ENCODE measurements at places on chromosomes 2 and 18.

- DNase-seq = peak; percentile 12
Measured at GRCh38 chr2:197028230-197028629, 101.7 kb upstream of the PGAP1 start.

DNA sequence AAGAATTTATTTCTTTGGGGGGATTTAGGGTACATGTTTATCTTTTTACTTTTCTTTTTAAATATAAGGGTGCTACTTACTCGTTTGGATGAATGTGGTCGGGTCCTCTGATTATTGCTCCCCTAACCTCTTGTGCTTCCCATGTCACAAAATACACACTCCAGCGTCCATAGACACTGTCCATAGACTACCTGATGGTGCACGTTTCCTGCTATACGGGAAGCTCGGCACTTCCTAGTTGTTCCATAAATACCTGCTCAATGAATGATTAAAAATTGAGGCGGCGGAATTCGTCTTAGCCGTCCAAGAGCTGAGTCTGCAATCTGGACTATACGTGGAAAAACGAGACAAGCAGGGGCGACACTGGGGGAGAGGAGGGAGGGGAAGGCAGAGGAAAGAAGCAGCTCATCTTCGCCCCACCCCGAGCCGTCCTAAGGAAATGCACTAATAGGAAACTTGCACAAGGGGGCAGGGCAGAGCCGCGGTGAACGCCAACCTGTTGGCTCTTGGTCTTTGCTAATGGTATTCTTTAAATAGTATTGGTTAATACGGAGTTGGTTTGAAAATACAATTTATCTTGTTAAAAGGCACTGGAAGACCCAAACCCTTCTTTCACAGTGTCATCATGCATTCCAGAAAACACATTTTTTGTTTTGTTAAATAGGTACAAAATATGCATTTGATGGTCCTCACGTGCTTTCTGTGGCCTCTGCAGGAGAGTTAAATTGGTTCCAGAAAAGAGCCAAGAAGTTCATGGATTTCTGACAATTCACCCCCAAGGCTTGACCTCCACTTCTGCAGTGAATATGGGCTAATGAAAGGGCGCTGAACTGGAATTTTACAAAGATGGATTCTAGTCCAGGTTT, 73.0 kb upstream of the KCTD1 start:
- DNase-seq = no peak

DNA sequence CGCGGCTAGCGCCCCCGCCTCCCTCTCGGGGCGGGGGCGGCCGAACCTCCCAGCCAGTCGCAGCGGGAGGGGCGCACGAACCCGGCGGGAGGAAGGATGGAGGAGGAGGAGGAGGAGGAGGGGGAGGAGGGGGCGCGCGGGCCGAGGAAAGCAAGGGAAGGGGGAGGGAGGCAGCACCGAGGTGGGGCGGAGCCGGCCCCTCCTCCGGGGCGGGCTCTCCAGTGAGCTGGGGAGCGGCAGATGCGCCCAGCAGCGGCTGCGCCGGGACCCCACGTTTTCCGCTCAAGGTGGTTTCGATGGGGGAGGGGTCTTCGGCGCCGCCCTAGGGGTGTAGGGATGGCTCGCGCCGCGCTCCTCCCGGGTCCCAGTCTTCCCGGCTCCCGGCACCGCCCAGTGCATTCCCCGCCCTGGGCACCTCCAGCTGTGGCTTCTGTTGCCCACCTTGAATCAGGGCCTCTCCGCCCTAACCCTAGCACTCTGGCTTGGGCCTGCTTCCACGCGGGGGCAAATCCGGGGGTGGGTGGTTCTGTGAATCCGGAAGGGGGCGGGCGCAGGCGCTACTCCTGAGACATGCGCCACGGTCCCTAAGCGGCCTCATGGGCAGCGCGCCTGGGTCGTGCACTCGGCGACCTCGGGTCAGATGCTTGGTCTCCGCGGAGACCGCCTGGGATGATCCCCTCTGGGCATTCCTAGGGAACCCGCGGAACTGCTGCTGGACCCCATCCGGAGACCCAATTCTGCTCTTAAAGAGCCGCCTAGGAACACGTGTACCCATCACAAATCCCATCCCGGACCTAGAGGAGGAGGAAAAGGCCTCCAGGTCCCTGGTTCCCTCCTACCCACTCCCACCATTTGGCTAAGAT, at the start of gene FBXO41:
Gene FBXO41, minus strand, starts transcription at position 183 of the 863 bp plus-strand sequence. CDS start 14,848 bp downstream, outside the sequence.
- no peak for DNase-seq

GRCh38 chr2:25073025-25073424, 31.1 kb downstream of the EFR3B start:
- no peak for DNase-seq

DNA sequence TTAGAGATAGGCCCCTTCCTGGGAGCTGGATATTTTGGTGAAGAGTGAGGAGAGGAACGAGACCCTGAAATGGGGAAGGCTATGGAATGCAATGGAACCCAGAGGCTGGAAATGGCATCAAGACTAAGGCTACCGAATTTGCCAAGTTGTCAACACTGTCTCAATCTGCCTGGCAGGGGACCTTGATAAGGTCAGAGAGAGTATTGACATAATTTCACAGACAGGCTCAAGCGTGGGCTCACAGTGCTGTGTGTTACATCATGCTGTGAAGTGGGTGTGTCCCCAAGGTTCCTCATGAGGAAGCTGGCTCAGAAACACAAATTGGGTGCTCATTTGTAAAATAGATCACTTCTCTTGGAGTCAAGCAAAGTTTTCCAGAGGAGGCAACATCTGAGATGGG, 51.8 kb upstream of the CYRIA start:
- no peak for DNase-seq

DNA sequence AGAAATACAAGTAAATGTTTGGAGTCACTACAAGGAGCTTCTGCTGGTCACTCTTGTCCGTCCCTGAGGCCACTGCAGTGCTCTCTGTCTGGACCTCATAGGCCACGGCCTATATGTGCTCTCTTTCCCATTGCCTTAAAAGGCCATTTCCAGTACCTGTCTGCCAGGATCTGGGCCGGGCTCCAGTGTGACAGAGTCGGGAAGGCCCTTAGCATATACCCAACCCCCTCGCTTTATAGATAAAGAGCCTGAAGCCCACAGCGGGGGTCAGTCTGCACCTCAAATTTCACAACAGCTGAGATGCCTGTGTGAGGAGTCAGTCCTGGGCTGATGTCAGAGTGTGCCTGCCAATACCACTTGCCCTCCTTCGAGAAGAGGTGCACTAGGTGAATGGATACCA, 39.9 kb downstream of the ADD2 start:
- no peak for DNase-seq

DNA sequence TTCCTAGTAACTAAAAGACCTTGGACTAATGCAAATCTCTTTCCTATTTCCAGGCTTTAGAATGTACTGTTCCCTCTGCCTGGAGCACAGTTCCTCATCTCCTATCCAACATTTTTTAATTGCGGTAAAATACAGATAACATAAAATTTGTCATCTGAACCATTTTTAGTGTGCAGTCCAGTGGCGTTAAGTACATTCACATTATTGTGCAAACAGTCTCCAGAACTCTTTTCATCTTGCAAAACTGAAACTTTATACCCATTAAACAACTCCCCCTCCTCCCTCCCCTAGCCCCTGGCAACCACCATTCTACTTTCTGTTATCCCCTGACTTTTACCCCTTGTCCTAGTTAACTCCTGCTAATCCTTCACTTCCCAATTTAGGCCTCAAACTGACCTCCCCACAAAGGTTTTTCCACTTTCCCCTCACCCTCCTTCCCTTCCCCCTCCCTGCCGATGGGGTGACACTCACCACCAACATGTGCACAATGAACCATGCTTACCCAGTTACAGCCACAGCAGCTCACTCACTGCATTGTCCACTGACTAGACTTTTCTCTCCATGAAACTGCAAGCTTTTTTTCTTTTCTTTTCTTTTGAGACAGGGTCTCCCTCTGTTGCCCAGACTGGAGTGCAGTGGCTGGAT, 54.8 kb downstream of the KIAA2012 start:
- DNase-seq = no peak

DNA sequence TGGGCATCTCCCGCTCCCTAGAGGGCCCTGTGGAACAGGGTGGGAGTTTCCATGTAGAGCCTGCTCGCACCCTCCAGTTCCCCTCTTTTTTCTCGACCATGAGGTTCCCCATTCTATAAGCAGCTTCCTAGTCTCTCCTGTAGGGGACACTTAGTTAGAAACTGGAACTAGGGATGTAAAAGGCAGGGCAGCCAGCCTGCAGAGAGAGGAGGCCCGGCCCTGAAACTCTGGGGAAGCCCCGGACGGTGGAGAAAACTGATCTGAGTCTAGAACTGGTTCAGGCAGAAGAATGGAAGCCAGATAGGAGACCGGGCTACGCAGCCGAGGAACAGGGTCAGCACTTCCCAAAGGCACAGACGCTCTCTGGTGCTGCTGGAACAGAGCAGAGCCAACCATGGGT, 51.6 kb upstream of the ATG16L1 start:
- no peak for DNase-seq

DNA sequence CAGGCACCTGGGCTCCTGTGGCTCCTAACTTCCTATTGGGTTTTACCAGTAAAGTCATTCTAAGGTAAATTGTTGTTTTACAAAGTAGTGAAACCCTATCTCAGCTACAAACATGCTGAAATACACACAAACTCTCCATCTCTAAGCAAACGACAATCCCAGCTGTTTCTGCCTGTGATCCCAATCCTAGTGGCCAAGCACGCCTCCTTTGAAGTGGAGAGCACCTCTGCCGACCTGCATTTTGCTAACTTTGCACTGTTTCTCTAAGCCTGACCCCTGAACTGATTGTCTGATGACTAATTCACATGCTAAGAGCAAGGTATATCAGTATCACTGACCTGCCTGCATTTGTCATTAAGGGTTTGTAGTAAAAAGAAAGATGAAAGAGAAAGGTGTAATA, 124.3 kb downstream of the PAX3 start:
- no peak for DNase-seq

GRCh38 chr2:199092419-199092818, 365.3 kb downstream of the SATB2 start:
- DNase-seq = no peak

DNA sequence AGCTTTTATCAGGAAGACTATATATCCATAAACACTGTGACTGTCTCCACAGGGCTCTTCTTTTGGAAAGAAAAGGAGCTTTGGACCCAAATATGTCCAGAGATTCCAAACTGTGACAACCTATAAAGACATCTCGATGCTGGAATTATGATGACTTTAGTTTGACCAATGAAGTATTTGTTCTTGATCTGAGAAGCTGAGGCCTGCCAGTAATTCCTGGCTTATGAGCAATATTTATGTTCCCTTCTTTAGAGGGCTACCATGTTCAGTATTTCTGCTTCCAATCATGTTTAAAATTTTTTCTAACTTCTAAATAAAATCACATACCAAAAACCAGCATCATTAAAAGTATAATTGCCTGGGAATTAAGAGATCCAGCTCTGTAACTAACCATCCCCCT, 41.1 kb downstream of the FEZ2 start:
- no peak for DNase-seq

- DNase-seq = no peak
Measured at GRCh38 chr2:154681741-154682140, 16.8 kb upstream of the KCNJ3 start.

- DNase-seq = no peak
Measured at GRCh38 chr2:10835052-10835970, 22.7 kb upstream of the PDIA6 start.

DNA sequence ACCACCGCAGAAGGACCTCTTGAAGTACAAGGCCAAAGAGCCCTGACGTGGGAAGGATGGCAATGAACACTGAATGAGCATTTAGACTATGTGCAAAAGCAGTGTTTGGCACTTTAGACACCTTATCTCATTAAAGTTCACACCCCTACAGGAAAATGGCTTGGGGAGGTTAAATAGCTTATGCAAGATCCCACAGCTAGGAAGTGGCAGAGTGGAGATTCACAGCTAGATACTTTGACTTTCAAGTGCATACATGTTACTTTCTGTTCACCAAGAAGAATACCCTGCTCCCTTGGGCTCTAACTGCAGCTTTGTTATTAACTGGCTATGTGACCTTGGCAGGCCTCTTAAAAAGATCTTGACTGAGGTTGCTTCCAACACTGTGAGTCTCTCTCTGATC, 58.2 kb downstream of the ICOS start:
- no peak for DNase-seq

GRCh38 chr2:173681881-173682650, 283.1 kb downstream of the SP3 start:
- no peak for DNase-seq

- no peak for DNase-seq
Measured at GRCh38 chr2:54586062-54586461, 129.9 kb downstream of the SPTBN1 start.

- no peak for DNase-seq
Measured at GRCh38 chr2:204542982-204543608, 2.2 kb upstream of the PARD3B start.

- no peak for DNase-seq
Measured at GRCh38 chr18:70037431-70038061, 89.9 kb upstream of the CD226 start.

- peak; percentile 100 for DNase-seq
Measured at GRCh38 chr2:111705711-111706336, 178.2 kb downstream of the ANAPC1 start.

GRCh38 chr2:223886726-223887125, 49.3 kb upstream of the AP1S3 start:
- DNase-seq = no peak

DNA sequence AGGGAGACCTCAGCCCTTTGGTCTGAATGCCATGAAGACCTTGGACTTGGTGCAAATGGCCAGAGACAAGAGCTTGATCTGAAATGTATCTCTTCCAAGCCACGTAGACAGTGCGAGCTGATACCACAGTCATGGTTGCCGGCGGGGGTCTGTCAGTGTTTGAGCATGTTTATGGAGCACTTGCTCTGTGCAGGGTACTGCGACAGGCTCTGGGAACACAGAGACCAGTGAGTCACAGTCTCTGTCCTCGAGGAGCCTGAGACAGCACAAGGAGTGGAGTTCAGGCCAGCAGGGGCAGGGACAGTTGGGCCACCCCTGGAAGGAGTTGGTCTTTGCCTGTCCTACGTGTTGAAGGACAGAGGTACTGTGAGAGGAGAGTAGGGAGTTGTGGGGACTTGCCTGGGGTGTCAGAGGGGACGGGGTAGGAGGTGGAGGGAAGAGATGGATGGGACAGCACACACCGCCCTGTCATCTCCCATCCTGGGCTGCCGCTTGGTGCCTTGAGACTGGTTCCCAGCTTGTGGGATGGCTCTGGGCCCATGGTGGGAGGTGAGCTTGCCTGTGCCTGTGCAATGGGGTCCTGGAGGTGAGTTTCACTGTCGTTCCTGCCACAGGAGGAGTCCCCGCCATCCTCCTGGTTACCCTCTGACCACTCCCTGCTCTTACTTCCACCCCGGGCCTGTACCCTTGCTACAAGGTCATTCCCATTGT, 39.5 kb downstream of the ATP6V1C2 start:
- no peak for DNase-seq

DNA sequence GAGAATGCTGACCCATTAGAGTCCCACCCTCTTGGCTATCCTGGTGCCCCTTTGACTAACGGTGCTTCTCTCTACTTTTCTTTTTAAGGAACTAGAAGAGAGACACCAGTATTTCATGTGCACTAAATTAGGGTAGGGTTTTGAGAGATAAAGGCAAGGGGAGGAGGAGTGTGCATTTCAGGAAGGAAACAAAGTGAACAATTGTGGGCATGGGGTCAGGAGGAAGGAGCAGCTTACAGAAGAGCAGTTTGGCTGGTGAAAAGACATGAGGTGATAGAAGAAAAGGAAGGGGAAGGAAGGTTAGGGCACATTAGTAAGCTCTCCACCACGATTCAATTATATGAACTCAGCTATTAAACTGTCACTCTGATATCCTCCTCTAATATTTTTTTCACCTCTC, 105.8 kb upstream of the CTAGE1 start:
- DNase-seq = no peak

- no peak for DNase-seq
Measured at GRCh38 chr2:83224591-83225200, 1234.4 kb downstream of the SUCLG1 start.
